Neural crest cell (in vitro differentiated cells): ENCODE measurements at places on chromosomes 12 and 14.

DNA sequence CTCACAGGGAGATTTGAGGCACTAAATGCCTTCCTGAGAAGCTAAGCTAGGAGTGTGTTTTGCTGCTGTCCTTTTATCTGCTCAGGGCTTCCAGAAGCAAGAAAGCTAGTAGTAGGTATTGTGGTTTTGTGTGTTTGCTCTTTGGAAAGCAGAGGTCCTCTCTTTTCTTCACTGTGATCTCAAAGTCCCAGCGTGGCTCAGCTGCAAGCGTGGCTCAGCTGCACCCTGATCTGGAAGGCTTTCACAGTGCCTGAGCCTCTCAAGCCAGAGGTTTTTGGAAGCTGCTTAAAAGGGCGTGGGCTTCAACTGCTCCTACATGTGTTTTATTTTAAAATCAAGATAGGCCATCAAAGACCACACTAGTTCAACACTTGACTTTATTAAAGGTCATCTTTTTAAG is 337.4 kb upstream of the RGS6 start:
- H3K4me1 ChIP-seq, result no peaks in the 10 kb centered on the region
- DNase-seq, result no peak
- no peak overlapping the region for H3K4me3 ChIP-seq

- H3K4me3 ChIP-seq, result no peak overlapping the region
- no peak for DNase-seq
- peaks cover 12% of the 10 kb centered on the region for H3K36me3 ChIP-seq
- no peak overlapping the region for H3K27ac ChIP-seq
- peaks cover 6% of the 10 kb centered on the region for H3K4me1 ChIP-seq
Observed at GRCh38 chr12:108788076-108788782, 56.9 kb upstream of the CORO1C start.

DNA sequence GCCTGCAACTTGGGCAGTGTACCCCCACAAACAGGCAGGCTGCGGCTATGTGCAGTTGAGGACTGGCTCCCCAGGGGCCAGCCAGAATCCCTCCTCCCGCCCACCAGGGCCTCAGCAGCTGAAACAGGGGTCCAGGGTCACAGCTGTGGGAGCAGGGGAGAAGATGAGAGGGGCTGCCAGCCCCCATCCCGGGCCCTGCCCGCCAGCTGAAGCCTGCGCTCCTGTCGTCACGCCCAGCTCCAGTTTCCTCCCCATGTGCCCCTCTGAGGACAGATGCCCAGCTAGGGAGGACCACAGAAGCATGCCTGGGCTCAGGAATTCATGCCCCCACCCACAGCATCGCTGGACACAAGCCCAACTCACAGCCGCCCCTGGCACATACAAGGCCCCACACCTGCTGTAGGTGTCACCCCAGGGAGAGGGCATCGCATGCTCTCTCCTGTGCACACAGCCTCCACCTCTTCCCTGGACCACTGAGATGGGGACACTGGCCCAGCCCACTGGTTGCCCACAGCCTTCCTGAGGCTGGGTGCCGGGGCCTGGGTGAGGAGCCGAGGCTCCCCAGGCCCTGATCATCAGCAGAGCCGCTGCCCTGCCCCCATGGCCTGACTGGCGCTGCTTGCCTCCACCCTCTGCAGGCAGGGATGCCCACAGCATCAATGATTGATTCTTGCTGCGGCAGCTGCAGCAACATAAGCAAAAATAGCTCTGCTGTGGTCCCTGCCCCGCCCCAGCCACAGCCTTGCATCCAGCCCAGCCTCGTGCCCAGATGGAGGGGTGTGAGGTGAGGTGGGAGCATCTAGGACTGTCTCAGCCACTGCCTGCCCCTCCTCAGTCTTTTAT is 3.7 kb upstream of the CLBA1 start:
- H3K4me3 ChIP-seq, result no peak overlapping the region
- no peak overlapping the region for H3K27ac ChIP-seq
- peaks cover 23% of the 10 kb centered on the region for H3K27me3 ChIP-seq
- H3K4me1 ChIP-seq, result peaks cover 4% of the 10 kb centered on the region

- H3K36me3 ChIP-seq, result no peaks in the 10 kb centered on the region
- H3K27ac ChIP-seq, result no peak overlapping the region
- H3K27me3 ChIP-seq, result no peaks in the 10 kb centered on the region
Observed at GRCh38 chr14:93054006-93054405, 61.7 kb downstream of the ITPK1 start.

- no peaks in the 10 kb centered on the region for H3K4me1 ChIP-seq
- H3K27ac ChIP-seq, result no peak overlapping the region
- no peak for DNase-seq
- no peaks in the 10 kb centered on the region for H3K36me3 ChIP-seq
- H3K4me3 ChIP-seq, result no peak overlapping the region
- peaks cover 36% of the 10 kb centered on the region for H3K27me3 ChIP-seq
Observed at GRCh38 chr14:21985081-21985480, 311.5 kb upstream of the OR4E1 start.

GRCh38 chr12:131622422-131622955 is 88.4 kb upstream of the SFSWAP start:
- no peaks in the 10 kb centered on the region for H3K36me3 ChIP-seq
- H3K27ac ChIP-seq, result no peak overlapping the region
- H3K4me1 ChIP-seq, result peaks cover 51% of the 10 kb centered on the region
- H3K4me3 ChIP-seq, result peak overlapping the region; percentile 81

- H3K36me3 ChIP-seq, result no peaks in the 10 kb centered on the region
- no peak for DNase-seq
- no peak overlapping the region for H3K4me3 ChIP-seq
- H3K27me3 ChIP-seq, result no peaks in the 10 kb centered on the region
- H3K27ac ChIP-seq, result no peak overlapping the region
- H3K4me1 ChIP-seq, result no peaks in the 10 kb centered on the region
Observed at GRCh38 chr12:112564160-112564784, 145.5 kb downstream of the PTPN11 start.

DNA sequence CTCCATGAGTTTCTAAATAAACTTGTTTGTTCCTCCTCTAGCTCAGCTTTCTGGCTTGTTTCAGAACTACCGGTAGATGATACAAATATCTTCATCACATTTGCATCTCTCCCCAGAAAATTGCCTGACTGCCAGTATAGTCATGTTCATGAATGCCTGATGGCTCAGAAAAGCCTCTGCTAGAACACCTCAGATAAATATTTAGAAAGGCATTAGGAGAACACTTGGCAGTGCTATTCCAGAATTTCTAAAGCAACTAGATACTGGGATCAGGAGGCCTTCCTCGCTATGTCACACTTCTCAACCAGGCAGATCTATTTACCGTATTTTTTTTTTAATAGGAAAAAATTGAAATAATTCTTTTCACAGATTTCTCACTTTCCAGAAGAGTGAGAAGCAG is 32.3 kb upstream of the KRAS start:
- no peaks in the 10 kb centered on the region for H3K36me3 ChIP-seq
- DNase-seq, result no peak
- H3K27me3 ChIP-seq, result peaks cover 7% of the 10 kb centered on the region
- no peak overlapping the region for H3K27ac ChIP-seq
- no peak overlapping the region for H3K4me3 ChIP-seq
- no peaks in the 10 kb centered on the region for H3K4me1 ChIP-seq

DNA sequence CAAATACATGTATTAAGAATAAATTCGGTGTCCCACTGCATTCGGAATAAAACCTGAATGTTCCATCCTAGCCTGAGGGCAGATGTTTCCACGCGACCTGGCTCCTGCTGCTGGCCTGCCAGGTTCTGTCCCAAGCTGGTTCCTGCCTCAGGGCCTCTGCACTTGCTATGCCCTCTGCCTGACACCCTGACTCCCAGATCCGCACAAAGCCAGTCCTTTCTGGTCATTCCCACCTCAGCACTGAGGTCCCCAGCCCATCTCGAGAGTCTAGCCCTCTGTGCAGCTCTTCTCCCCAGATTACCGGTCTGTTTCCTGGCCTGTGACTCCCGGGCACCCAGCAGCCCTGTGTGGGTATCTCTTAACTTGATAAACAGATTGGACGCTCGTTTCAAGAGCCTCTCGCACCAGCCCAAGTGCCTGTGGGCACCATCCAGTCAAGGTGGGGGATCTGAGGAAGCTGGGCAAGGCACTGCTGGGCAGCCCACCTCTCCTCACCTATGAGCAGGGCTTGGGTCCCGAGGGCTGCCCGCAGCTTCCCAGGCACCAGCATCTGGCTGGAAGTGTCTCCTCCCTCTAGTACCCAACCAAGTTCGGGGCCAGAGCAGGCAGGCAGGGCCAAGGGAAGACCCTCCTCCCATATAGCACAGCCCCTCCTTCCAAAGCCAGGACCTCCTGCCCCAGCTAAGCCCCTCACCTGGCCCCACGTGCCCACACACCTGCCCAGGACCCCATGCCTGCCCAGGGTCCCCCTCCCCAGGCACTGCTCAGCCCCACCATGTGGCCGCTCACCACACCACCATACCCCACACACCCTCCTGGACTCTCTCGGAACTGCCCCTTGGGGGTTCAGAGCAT is 132.2 kb downstream of the NCOR2 start:
- peaks cover 21% of the 10 kb centered on the region for H3K4me1 ChIP-seq
- no peak for DNase-seq
- peaks cover 17% of the 10 kb centered on the region for H3K36me3 ChIP-seq
- H3K27ac ChIP-seq, result no peak overlapping the region
- peak overlapping the region; percentile 72 for H3K4me3 ChIP-seq
- peaks cover 14% of the 10 kb centered on the region for H3K27me3 ChIP-seq

- no peaks in the 10 kb centered on the region for H3K36me3 ChIP-seq
- H3K4me1 ChIP-seq, result no peaks in the 10 kb centered on the region
- no peaks in the 10 kb centered on the region for H3K27me3 ChIP-seq
- DNase-seq, result no peak
- no peak overlapping the region for H3K27ac ChIP-seq
Observed at GRCh38 chr12:95736631-95737030, 53.9 kb downstream of the NTN4 start.

DNA sequence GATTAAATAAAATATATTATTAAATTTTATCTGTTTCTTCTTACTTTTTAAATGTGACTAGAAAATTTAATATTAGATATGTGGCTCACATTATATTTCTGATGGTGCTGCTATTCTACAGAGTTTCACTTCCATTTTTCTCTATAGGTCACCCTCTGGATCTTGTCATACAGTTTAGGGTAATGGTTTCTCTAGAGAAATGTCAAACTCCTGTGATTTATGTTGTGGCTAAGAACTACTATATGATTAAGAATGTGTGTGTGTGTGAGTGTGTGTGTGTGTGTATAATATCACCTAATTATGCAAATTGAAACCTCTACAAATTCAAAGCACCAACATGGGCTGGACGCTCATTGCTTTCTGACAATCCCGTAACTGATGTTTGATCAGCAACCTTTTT is 325.9 kb downstream of the ADAMTS20 start:
- DNase-seq, result no peak
- H3K4me1 ChIP-seq, result peaks cover 4% of the 10 kb centered on the region
- H3K27me3 ChIP-seq, result no peaks in the 10 kb centered on the region
- no peak overlapping the region for H3K27ac ChIP-seq

DNA sequence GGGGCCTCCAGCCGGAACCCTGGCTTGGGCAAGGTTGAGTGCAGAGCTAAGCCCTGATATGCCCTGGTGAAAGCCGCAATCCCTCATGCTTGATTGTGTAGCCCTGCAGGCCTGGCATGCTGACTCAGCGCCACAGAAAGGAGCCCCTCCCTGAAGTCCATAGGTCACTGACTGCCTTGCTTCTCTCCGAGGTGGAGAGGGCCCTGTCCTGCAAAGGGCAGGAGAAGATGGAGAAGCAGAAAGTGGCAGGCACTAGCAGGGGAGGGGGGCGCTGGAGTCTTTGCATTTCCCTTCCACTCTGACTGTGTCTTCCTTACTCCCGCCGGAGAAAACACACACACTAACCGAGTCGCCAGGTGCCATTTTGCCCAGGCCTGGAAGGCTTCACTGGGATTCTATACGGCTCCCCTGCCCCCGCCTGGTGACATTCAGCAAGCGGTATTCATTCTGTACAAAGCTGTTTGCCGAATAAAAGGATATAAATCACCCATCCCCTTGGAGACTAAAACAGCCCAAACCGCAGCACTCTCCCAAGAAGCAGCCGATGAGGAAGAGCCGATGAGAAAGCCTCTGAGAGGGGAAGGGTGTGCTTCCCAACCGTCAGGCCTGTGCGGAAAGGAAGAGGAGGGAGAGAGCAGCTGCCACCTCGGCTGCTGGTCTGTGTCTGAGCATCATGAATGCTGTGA is 69.8 kb downstream of the SLC6A12 start:
- no peaks in the 10 kb centered on the region for H3K36me3 ChIP-seq
- peak overlapping the region; percentile 9 for H3K4me3 ChIP-seq
- H3K27me3 ChIP-seq, result peaks cover 20% of the 10 kb centered on the region
- H3K27ac ChIP-seq, result peak overlapping the region; percentile 41
- no peak for DNase-seq

DNA sequence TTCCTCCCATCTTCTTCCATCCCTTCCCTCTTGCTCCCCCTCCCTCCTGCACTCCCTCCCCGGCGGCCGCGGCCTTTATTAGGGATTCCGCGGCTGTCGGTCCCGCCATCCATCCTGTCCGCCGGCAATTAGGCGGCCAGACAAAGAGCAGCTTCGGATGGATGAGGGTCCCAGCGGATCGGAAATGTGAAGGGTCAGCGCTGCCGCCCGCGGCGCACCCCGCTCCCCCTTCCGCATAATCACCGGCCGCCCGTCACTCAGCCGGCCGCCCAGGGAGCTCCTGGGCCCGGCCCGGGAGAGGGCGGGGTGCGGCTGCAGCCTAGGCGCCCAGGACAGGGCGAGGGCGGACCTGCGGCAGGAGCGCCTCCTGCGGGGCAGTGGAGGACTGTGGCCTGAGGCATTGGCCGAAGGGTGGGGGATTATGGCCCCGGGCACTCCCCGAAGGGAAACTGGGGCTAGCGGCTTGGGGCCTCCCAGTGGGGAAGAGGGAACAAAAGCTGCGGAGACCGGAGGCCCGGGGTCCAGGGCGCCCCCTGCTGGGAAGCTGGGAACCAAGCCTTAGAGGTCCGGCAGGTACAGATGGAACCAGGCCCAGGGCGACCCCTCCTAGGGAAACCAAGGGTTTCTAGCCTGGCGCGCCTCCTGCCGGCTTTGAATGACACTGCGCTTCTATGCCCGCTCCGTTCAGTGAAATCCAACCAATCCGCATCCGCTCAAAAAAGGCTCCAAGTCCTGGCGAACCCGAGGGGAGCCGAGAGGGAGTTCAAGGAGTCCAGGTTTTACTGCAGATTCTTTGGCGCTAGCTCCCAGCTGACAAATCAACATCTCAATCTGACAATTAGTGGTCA is 4.4 kb upstream of the DNAJC22 start:
- peaks cover 96% of the 10 kb centered on the region for H3K27me3 ChIP-seq
- no peak overlapping the region for H3K27ac ChIP-seq
- H3K36me3 ChIP-seq, result no peaks in the 10 kb centered on the region
- H3K4me1 ChIP-seq, result peaks cover 69% of the 10 kb centered on the region

DNA sequence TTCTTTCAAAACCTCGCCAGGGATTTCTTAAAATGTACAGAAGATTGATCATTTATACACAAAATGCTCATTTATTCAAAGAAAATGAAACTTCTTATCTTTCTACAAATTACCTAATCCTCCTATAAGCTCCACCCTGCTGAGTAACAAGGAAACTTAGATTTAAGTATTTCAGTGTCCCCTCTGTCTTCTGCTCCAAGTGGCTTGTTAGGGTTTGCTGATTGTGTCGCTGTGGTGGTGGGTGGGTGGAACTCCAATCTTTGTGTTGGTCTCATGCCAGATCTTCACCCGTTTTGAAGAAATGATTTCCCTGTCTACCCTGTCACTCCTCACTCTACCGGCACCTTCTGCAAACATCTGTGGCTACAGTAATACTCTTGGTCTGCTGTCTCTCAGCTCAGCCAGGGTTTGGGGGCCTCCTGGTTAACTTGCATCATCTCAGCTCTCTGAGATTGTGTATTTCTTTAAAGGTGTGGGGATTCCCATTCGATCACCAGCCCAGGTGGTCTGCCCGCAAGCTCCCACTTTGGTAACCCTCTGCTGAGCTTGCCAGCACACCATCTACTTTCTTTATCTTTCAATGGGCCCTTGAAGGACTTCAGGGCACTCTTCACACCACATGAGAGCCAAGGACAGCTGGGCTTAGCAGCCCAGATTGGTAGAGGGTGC is 73.8 kb downstream of the DRAM1 start:
- H3K27ac ChIP-seq, result no peak overlapping the region
- H3K27me3 ChIP-seq, result no peaks in the 10 kb centered on the region
- peaks cover 3% of the 10 kb centered on the region for H3K4me1 ChIP-seq
